CD4-positive, alpha-beta T cell treated with Interleukin-4 for 1 hour (primary cell): ENCODE measurements at places on chromosomes 6 and 20.

GRCh38 chr6:157558487-157559200 is 177.7 kb downstream of the ZDHHC14 start:
- DNase-seq, result no peak

DNA sequence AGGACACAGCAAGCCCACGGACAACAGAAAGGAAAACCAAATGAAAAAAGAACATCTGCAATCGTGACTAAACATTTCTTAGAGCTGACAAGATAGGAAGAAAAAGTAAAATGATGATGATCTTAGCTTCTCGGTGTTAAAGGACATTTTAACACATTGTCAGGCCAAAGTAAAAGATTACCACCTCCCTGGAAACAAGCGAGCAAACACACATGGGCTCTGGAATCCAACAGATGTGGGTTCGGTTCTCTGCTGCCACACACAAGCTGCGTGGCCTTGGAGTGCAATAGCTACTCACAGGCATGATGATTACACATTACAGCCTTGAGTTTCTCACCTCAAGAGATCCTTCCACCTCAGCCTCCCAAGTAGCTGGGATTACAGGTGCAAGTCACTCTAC is 7.5 kb upstream of the AAR2 start:
- no peak for DNase-seq

DNA sequence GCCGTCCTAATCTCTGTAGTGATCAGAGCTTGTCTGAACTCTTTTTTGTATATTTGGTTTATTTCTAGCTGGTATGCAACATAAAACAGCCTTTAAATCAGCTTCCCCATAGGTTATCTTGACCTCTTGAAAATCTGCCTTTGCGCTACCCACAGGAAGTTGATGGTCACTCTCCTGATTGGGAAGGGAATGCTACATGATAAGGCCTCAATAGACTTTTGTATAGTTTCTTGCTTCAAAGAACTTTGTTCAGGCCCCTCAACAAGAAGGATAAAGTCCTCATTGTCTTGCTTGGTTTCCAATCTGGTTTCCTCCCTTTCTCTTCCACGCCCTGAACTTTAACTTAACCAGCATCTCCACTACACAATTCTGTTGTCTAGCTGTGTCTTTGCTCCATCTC is 95.4 kb upstream of the TENT5A start:
- DNase-seq, result no peak

DNA sequence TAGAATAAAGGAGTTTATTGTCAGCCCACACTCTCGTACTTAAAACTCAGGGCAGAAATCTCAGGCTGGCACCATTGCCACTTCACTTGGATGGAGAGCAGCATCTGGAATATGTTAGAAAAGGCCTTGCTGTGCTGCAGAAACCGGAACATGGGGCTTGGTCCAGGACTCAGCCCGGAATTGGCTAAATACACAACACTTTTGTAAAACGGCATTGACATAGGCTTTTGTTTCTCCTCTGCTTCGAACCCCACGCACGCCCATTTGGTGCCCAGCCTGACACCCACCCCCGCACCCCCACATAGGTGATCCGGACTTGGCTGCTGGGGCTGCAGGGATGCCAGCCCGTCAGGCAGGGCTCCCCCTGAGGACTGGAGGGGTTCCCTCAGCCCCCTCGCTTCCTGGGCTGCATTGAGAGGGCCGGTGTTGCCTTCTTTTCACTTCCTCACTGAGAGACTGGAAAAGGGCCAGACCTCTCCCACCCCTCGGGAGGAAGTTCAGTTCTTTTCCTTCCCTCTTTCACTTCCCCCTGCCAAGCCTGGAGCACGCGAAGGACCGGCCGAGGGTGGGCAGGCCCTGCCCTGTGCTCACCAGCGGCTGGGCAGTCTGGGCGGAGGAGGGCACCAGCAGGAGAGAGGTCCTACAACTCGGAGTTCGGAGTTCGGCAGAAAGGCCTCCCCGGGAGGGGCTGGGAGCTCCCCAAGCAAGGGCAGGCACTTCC is 17.9 kb upstream of the CST3 start:
- no peak for DNase-seq

DNA sequence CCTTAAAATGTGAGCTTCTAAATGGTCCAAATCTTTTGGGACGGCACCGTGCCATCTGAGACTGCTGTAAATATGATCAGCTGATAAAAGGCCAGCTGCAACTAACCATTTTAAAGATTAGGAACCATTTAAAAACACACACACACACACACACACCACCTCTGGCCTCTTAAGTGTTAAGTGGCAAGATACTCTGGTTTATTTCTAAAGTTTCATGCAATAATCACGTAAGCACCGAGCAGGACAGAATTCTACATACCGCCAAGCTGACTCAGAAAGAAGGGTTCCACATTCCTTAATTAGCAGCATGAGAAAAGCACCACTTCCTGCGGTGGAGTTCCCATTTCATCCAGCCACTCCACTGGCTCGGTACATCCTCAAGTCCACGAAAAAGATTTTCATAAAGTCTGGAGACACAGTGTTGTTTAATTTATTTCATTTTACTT is 17.8 kb upstream of the ZNF217 start:
- DNase-seq, result no peak
